Neural crest cell (in vitro differentiated cells): ENCODE measurements at places on chromosomes 1 and 21.
A peak's percentile ranks its signal among the peaks of the same experiment; 100 is the strongest.

- no peak for DNase-seq
These were observed 561.8 kb upstream of the ADAMTS5 start for GRCh38 chr21:27528697-27529096.

DNA sequence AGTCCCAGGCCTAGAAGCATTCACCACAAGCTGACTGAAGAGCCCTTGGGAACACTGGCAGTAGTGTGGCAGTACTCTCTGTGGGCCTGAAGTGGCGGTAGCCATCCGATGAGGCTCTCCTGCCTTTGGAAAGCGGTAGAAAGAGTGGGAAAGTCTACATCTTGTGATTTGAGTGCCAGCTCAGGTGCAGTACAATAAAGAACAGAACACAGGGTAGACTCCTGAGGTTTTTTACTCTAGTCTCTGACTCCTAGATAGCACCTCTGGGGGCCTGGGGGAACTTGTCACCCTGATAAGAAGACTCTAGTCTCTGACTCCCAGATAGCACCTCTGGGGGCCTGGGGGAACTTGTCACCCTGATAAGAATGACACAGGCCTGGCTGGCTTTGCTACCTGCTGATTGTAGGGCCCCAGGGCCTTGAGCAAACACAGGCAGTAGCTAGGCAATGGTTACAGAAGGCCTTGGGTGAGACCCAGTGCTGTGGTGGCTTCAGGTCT is 18.0 kb upstream of the IL20 start:
- DNase-seq = no peak

DNA sequence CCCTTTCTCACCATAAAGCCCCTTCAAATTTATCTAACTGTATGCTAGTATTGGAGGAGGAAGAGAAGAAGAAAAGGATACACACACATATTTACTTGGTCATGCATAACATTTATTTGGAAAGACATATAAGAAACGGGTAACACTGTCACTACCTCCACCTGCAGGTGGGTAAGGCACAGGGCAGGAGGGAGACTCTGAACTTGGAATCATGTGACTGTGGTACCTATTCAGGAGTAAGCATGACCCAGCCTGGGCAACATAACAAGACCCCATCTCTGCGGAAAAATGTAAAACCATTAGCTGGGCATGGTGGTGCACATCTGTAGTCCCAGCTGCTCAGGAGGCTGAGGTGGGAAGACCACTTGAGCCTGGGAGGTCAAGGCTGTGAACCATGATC is 1.4 kb upstream of the PADI6 start:
- no peak for DNase-seq

GRCh38 chr1:229980009-229980408 is 87.0 kb upstream of the GALNT2 start:
- DNase-seq = no peak

GRCh38 chr1:232664844-232665777 is 35.2 kb upstream of the SIPA1L2 start:
- no peak for DNase-seq

GRCh38 chr1:157313240-157313807 is 175.1 kb upstream of the ETV3 start:
- no peak for DNase-seq

- DNase-seq = no peak
These were observed 58.3 kb downstream of the SLC30A7 start for GRCh38 chr1:100953960-100954730.

- DNase-seq = no peak
These were observed 1.2 kb downstream of the CLSPN start for GRCh38 chr1:35768350-35769187.

- DNase-seq = no peak
These were observed 17.2 kb downstream of the RBM15 start for GRCh38 chr1:110356379-110356778.

DNA sequence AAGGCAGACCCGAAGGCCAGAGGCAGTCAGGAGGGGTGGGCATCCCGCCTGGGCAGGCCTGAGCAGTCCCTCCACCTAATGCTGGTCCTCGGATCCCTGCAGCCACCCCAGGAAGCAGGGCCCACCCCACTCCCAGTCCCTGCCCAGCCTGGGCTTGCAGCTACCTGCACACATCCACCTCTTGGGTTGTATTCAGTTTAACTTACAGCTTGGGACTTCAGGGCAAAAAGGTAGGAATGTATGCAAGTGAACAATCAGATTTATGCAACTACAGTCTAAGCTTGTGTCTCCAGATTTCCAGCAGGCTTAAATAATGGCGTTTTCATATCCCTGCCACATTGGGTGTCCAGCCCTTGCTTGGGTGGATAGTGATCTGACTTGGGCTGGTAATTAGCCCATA is 17.4 kb downstream of the LDLRAP1 start:
- no peak for DNase-seq

GRCh38 chr1:200992382-200993048 is 31.0 kb downstream of the KIF21B start:
- DNase-seq = no peak

- DNase-seq = no peak
These were observed 67.2 kb downstream of the UCK2 start for GRCh38 chr1:165894591-165894990.

DNA sequence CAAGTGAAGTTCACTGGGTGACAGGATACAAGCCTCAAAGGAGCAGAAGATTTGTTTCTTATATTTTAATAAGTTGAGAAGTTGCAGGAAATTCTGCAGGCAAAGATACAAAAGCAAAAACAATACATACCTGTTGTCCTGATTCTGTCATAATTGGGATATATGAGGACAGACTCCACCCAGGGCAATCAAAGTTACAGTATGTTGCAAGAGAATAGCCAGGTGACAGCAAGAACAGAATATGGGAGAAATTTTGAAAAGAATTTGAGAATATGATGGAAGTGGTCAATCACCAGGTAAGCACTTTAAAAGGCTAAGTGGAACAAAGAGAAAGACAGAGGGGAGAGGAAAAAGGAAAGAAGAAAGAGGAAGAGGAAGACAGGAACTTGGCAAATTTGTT is 607.6 kb upstream of the ADGRL4 start:
- no peak for DNase-seq

- DNase-seq = no peak
These were observed 108.9 kb downstream of the OMA1 start for GRCh38 chr1:58437623-58438022.

GRCh38 chr1:94416901-94417727 is 1.1 kb upstream of the ABCD3 start:
- DNase-seq = peak; percentile 1

GRCh38 chr21:31136891-31137290 is 98.6 kb upstream of the KRTAP19-8 start:
- no peak for DNase-seq

DNA sequence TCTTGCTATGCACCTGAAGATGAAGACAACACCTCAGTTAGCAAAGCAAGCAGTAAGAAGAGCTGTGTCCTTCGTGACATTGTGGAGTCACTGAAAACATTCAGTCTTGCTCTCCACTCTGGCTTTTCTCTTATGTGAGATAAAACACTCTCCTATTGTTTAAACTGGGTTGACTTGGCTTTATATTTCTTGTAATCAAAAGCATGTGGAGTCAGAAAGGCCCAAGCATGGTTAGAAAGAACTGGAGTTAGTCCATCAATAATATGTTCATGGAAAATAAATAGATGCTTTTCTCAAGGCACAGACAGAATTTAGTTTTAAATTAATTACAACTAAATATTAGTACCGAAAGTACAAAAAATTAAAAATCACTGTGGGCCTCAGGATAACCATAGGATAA is 61.7 kb downstream of the UBE2U start:
- DNase-seq = no peak

GRCh38 chr1:4585705-4586104 is 68.7 kb upstream of the AJAP1 start:
- no peak for DNase-seq

- DNase-seq = no peak
These were observed 18.5 kb downstream of the SLC16A1 start for GRCh38 chr1:112937495-112937894.

- no peak for DNase-seq
These were observed 218.8 kb downstream of the RGS7 start for GRCh38 chr1:241138248-241138647.

GRCh38 chr1:222772996-222773379 is 36.0 kb downstream of the FAM177B start:
- no peak for DNase-seq

GRCh38 chr1:33516891-33517567 is 44.6 kb downstream of the ZSCAN20 start:
- no peak for DNase-seq

GRCh38 chr1:248823517-248824001 is 2.2 kb downstream of the SH3BP5L start:
- no peak for DNase-seq

GRCh38 chr1:78640462-78640861 is 9.2 kb upstream of the IFI44 start:
- no peak for DNase-seq

GRCh38 chr1:20597650-20598049 is 8.8 kb downstream of the CDA start:
- DNase-seq = no peak
